ENCODE measurements at places on chromosomes 2 and 18.
A peak's percentile ranks its signal among the peaks of the same experiment; 100 is the strongest.

DNA sequence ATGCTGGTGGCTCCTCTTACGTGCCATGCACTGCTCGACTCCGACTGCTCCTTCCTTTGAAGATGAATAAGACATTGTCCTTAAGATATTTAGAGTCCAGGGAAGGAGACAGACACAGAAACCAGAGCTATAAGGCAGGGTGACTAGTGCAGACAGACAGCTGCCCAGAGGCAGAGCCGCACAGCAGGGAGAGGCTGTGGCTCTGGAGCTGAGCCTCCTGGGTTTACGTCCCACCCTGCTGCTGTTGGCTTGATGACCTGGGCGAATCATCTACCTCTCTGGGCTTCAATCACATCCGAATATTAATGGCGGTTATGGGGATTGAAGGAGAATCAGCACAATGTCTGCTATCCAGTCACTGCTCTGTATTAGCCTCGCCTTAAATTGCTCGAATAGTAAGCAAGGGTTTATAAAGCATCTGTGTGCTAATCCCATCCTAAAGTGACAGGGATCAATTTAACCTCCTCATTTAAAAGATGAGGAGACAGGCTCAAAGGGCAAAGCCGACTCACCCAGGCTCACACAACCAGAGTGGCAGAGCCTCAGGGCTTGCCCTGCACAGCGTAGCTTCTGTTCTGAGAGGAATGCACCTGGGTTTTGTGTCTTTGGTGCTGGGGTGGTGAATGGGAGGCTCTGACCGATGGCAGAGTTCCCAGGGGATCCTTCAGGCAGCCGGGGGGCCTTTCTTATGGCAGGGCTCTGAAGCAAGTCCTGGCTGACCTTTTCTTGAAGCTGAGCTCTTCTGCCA is 284.1 kb downstream of the MYCN start:
- DNase-seq, result no peak

DNA sequence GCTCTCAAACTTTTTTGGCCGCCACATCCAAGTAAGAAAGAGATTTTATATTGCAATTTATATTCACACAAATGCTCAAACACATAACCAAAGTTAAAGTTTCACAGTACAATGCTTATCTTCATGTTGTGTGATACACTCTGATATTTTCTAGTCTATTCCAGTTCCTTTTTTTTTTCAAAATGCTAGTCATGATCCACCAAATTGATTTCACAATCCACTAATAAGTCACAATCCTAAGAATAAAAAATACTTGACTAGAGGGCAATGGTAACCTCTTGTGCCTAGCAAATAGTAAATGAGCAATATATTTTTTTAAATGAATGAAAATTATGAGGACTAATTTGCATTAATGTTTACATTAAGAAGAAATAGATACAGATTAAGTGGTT is 5.8 kb upstream of the PTPN4 start:
- peak; percentile 69 for DNase-seq

- no peak for DNase-seq
These were observed 582.1 kb downstream of the ZEB2 start for GRCh38 chr2:143937723-143938350.

GRCh38 chr2:206069417-206069816 is 16.6 kb downstream of the INO80D start:
- no peak for DNase-seq

DNA sequence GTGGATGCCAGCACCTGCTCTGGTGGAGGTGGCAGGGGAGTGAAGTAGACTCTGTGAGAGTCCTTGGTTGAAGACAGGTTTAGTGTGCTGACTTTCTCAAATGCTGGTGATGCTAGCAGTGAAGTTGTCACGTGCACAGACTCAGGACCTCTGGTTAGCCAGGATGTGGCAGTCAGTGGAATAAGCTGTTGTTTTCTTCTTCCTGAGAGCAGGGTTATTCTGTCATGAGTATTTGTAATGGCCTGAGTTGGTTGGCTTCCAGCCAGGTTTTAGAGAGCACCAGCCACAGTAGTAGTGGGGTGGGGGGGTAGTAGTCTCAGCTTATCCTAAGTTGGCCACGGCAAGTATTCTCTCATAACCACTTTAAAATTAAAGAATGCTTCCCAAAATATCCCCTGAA is 238.5 kb upstream of the FBXO11 start:
- DNase-seq, result no peak

DNA sequence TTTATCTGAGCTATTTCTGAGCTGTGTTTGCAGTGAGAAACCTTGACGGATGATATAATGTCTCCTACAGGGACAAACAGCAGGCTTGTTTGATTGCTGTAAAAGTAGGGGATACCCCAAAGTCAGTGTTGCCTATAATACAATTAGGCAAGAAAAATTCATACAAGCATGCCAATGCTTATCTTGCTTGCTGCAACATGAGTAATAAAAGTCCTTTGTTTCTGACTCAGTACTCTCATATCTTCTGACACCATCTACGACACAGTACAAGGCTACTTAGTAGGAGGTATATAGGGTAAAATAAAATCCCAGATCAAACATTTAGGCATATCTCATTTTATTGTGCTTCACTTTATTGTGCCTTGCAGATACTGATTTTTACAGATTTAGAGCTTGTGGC is 33.0 kb downstream of the ERBB4 start:
- DNase-seq, result no peak

- no peak for DNase-seq
These were observed 70.2 kb downstream of the FAM124B start for GRCh38 chr2:224331698-224332097.

DNA sequence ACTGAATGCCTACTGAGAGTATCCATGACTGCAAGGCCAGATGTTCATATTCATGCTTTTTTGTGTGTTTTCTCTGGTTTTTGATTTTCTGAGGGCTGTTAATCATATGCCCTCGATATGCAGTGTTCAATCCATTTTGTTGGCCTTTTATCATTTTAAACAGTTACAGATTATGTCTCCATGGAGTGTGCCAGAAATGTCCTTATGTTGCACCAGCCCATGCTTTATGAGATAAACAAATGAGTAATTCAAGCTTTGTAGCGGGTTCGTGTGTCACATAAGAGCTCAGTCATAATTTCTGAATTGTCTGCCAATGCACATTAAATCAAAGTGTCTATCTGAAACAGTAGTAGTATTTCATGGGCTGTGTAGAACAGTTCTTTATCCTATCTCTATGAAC is 583.0 kb downstream of the THSD7B start:
- DNase-seq, result no peak

DNA sequence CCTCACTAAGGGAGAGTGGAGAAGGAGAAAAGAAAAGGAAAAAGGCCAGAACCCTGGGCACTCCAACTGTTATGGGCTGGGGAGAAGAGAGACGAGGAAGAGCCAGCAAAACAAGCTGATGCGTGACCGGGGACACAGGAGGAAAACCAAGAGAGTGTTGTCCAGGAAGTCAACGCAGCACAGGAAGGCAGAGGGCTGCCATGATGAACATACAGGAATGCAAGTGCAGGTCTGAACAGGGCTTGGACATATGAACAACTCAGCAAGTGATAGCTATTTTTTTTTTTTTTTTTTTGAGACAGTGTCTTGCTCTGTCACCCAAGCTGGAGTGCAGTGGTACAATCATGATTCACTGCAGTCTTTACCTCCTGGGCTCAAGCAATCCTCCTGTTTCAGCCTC is 28.4 kb downstream of the SIX3 start:
- DNase-seq, result no peak

Data from CD14-positive monocyte (primary cell).